Stimulated activated CD4-positive, alpha-beta T cell treated with anti-CD3 and anti-CD28 coated beads, Interleukin-12 subunit alpha, Interleukin-12 subunit beta, amount 100 ng/mL, for 24 hours (primary cell): ENCODE measurements at places on chromosomes 1 and 21.

GRCh38 chr1:247146671-247147070, 25.1 kb downstream of the ZNF124 start:
- no peak for DNase-seq

GRCh38 chr1:13700521-13701270, 708 bp downstream of the PRDM2 start:
- peak; percentile 26 for DNase-seq

- DNase-seq = no peak
Measured at GRCh38 chr1:216830424-216831210, 107.4 kb upstream of the ESRRG start.

GRCh38 chr1:100530880-100531487, 7.0 kb upstream of the GPR88 start:
- no peak for DNase-seq

DNA sequence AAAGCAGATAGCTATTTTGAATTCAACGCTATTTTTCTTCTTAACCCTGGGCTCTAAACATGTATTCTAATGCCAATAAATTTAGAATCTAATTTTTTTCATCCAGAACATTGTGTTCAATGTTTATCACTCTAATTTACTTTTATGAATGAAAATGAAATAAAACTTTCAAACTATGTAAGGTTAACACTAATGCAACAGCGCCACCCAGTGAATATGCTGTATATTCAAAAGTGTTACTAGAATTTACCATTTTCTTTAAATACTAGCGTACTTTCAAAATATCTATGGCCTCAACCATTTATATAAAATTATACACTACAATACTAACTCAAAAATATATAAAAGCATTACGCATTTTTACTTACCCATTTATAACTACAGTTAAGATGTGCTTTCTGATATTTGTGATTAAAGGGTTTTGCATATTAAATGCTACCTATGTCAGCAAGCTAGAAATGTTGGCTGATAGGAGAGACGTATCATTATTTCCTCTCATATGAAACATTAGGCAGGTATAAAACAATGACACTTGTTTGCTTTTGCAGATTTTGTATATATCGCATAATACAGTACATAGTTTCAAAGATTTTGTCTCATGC, 5.9 kb upstream of the NUF2 start:
- no peak for DNase-seq

DNA sequence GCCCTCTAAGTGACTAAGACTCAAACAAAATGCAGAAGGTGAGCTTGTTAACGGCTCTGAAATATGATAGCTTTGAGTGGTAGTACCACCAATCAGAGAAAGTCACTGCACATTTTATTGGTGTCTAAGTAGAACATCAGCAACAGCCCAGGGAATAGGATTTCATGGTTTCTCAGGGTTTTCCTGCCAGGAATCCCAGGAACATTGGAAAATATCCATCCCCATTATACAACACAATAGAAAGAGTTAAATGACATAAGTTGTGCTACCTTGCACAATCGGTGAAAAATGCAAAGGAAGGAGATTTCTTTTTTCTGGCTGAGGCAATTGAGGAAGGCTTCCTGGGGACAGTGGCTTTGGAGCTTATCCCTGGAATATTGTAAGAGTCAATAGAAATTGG, 283.1 kb downstream of the HLX start:
- DNase-seq = no peak

GRCh38 chr1:185674201-185674600, 60.0 kb upstream of the HMCN1 start:
- no peak for DNase-seq

DNA sequence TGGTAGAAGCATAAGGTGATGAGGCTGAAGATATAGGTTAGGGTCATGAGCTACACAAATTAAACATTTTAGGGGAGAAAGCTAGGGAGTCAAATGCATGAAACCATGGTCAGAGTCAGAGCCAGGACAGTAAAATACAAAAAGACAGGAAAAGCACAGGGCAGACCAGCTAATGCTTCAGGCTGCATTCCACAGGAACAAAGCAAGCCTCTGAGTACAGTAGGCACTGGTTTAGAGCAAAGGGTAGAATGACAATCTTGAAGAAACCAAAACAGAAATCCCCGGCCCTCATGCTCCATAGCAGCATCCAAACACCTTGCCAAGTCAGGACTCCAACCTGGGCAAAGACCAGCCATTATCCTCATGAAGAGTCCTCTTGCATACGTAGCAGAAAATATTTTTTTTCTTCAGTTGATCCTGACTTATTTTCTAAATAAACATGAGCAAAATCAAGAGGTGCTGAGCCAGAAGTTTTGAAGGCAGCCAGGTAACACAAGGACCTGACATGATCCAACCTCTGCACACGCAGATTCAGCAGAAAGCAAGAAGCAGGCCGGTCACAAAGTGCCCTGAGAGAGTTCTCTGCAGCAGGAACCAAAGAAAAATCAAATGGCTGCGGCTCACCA, 273.1 kb downstream of the TTLL7 start:
- no peak for DNase-seq

- DNase-seq = no peak
Measured at GRCh38 chr1:117622726-117623125, 16.9 kb downstream of the TENT5C start.

DNA sequence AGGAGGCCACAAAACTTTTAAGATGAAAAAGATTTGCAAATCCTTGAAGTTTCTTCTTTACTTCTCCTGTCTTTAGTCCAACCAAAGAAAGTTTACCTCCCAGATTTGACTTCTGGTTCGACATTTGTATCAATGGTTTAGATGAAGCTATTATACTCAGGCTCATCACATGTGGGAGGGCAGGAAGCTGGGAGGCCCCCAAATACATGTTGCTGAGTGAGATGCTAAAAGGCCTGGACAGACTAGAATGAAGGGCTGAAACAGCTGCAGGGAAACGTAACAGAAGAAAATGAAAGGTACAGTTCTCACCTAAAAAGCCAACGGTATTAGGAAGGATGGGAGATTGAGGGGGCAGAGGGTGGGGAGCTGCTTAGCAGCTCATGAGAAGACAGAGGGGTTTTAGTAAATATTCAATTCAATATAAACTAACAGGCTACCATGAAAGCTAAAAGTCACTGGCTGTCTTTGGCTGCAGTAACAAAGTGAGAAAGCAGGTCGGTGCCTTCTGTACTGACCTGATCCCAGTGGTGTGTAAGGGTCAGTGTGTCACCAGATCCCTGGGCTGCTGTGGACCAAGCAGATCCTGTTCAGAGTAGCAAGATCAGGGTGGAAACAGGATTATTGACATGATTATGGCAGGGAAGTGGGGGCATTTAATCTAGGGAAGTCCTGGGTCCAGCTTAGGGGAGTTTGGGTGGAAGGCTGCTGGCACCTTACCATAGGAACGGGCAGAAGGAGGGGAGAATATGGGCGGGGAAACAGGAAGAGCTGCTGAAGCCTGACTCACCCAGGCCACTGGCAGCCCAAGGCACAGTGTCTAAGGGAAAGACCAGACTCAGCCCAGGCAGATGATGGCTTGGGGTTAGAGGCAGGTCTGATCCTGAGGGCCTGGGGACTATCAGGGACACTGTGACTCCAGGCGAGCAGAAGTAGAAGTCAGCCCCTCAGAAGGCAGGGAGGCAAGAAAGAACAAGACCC, 60.4 kb downstream of the KCNN3 start:
- no peak for DNase-seq

DNA sequence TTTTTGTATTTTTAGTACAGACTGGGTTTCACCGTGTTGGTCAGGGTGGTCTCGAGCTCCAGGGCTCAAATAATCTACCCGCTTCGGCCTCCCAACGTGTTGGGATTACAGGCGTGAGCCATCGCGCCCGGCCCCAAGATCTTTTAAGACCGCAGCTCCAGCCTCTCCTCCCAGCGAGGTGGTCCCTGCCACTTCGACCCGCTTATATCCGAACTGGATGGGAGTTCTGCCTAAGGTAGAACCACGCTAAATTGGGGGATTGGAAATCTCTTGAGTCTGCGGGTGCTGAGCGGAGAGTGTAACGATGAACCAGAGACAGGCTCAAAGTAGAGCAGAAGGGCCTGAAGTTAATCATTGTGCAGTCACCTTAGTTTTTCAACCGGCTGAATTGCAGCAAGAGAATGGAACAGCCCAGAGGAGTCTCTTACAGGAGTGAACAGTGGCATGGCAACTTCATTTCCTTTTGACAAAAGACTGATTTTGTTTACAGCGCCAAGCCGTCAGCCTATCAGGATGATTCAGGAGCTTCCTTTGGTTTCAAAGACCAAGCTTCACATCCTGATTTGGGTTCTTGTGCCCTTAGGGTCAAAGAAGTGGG, 726 bp upstream of the CYB5R1 start:
- DNase-seq = no peak

DNA sequence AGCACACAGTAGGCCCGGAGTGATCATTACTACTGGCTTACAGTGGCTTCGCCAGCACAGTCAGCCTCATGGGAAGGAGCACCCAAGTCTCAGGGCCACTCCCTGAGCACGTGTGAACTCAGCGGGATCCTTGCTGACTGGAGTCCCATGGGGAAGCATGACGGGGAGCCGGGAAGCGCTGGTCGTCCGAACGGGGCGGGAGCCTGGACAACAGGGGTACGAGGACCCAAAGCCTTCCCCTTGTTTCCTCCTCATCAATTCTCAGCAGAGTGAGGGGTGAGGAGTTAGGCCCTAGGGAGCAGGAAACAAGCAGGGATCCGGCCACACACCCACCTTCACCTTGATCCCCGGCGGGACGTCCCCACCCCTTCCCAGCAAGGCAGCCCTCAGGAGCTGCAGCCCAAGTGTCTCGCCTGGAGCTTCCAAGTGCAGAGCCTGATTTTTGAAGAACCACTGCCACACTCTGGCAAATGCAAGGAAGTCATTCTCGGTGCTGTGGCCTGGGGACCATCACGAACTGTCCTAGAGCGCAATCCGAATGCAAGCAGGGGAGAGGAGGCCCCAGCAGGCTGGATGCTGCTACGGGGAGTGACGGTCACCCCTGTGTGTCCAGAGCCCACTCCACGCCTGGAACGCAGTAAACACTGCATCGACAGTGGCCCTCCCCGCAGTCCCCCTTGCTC, 35.5 kb downstream of the TOMM20 start:
- no peak for DNase-seq

DNA sequence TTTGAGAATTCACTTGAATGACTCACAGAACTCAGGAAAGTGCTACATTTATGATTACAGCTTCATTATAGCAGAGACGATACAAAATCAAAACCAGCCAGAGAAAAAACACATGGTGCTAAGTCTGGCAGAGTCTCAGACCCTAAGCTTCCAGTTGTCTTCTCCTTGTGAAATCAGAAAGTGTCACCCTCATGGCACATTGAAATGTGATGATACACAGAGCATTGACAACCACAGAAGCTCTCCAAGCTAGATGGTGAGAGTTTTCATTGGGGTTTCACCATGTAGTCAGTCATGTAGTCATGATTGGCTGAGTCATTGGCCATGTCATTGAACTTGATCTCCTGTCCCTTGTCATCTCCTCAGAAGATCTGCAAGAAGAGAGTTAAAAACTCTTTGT, 526.6 kb downstream of the MRPL39 start:
- no peak for DNase-seq

DNA sequence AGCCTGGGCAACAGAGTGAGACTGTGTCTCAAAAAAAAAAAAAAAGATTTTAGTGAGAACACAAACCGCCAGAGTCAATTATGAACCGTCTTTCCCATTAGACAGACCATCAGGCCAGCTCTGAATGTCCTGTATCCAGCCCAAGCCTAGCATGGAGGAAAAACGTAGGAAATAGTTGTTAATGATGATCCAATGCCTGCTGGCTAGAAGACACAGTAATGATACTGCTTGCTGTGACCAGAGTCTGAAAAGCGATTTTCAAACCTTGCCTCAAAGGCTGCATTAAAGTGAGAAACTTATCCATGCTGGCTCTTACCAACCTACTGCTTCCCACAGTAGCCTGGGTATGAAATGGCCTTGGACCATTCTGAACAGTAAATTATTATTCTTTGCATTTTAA, 17.0 kb downstream of the COA7 start:
- no peak for DNase-seq

- no peak for DNase-seq
Measured at GRCh38 chr21:44724926-44725325, 13.6 kb upstream of the TSPEAR start.

DNA sequence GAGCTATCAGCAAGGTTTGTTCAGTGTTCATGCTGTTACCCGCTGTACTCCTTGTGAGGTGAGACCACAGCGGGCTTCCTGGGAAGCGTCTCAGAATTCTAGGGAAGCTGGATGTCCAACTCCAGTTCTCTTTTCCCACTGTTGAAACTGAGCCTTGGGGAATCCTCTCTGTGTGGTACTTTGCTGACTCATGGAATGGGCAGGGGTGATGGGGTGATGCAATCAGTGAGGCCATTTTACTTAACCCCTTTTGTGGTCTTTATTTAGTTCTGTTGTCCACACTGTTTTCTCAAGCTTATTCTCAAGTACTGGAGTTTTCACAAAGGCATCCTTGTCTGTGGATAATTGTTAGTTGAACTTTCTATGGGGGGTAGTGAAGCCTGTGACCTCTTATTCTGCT, 42.6 kb downstream of the ACKR1 start:
- no peak for DNase-seq

DNA sequence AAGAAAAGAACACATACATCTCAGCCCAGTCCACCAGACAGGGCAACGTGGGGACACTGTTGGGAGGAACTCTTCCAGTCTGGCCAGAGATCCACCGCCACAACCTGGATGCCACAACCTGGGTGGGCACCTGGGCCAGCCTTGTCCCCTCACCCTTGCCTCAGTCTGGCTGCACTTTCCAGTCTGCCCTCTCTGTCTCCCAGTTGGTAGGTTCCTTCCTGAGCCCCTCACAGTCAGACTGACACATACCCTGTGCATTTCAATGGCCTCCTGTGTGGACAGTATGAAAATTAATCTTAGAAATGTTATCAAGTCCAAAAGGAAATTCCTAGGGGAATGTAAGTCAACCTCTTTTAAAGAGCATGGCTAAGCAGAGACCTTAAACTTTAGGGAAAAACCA, 49.5 kb downstream of the DDX20 start:
- no peak for DNase-seq

DNA sequence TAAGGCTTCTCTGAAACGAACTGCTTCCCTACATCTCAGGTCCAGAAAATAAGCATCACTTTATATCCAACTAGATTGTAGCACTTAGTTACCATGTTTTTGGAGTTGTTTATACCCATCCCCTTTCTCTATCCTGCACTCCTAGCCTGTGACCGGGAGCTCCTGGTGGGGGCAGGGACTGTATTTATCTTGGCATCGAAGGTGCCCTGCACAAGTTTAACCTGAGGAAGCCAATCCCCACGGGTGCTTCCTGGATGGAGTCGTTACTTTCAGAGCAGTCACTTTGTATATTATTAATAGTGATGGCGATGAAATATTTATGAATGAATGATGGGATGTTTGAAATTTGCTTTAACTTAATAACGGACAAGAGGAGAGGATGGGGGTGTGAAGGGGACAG, 73.9 kb downstream of the KLHDC7A start:
- DNase-seq = no peak

DNA sequence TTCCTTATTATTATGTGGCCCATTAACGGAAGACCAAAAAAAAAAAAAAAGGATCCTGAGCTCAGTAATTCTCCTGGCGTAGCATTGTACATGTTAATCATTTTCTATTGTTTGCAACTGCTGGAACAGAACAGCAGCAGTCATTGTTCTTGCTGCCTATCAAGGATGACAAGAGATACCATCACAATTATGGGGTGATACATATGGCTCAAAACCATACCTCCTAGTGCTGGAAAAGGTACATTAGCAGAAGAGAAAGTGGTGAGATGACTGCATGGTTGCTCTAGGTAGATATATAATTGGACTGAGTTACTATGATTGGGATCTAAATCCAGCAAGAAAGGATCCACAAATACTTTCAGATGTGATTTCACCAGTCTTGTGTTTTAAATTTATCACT, 13.3 kb upstream of the TLR5 start:
- DNase-seq = no peak
